ENCODE measurements at places on chromosomes 2 and 18.

- no peak for DNase-seq
Measured at GRCh38 chr2:127072396-127072795, 34.6 kb downstream of the BIN1 start.

- DNase-seq, result no peak
Measured at GRCh38 chr2:105919191-105919811, 174.6 kb downstream of the NCK2 start.

DNA sequence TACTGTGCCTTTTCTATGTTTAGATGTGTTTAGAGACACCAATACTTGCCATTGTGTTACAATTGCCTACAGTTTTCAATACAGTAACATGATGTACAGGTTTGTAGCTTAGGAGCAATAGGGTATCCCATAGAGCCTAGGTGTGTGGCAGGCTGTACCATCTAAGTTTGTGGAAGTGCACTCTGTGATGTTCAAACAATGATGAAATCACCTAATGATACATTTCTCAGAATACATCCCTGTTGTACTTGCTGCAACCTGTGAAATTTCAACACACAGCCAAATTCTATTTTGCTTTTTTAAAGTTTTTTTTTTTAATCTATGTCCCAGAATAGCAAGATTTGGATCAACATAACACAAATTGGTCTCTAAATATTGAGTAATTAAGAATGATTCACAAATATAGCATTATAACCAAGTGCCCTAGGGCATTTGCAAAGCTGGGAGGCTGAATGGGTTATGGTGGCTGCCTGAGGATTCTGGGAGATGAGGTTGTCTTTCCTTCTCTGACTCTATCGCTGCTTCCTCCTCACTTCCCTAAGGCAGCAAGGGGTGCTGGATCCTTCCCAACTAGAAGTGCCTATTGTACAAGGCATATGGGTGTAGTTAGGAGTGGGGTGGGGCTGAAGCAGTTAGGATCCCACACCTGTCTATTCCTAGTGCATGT is 78.3 kb downstream of the SKA1 start:
- DNase-seq, result no peak

DNA sequence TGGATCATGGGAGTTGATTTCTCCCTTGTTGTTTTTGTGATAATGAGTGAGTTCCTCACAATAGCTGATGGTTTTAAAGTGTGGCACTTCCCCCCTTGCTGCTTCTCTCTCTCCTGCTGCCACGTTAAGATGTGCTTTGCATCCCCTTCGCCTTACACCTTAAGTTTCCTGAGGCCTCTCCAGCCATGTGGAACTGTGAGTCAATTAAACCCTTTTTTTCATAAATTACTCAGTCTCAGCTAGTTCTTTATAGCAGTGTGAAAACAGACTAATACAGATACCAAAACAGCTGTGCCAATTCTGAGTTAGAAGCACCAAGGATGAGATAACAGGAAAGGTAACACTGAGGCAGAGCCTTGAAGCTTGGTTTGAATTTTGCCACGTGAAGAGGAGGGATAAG is 44.7 kb downstream of the ITSN2 start:
- no peak for DNase-seq

DNA sequence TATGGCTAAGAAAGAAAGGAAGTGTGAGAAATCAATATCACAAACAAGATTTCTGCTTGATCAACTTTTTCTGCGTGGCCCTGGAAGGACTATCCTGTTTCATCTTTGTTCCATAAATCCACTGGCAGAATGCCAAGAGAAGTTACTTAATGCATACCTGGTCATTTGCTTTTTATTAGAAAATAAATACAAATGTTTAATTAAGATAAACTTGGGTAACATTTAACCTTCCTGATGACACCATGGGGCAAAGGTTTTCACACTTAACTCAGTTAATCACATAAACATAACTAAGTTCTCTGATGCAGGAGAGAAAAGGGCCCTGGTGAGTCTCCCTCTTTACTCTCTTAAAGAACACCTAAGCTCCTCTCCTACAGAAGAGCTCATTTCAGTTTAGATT is 203.3 kb downstream of the AFF3 start:
- DNase-seq, result no peak

GRCh38 chr2:14157816-14158215 is 474.7 kb upstream of the LRATD1 start:
- no peak for DNase-seq

DNA sequence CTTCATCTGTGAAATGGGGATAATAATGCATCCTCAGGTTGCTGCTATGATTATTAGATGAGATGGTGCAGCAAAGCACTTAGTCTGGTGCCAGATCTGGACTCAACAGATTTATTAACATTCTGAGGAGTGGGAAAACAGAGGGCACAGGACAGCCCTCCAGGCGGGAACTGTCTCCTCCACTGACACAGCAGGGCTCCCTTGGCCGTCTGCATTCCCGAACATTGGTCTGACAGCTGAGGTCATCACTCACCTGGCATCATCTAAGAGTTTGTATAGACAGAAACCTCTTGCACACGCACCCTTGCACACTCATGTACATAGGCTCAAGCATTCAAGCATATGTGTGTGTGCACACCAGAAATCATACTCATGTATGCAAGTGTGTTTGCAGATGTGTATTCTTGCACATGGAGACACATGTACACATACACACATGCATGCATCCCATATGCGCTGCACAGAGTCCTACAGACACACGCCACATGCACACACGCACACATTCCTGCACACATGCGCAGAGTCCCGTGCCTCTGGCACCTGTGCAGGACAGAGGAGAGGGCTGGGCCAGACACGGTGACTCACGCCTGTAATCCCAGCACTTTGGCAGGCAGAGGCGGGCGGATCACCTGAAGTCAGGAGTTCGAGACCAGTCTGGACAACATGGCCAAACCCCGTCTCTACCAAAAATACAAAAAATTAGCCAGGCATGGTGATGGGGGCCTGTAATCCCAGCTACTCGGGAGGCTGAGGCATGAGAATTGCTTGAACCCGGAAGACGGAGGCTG is 173.3 kb upstream of the GLI2 start:
- DNase-seq, result no peak

DNA sequence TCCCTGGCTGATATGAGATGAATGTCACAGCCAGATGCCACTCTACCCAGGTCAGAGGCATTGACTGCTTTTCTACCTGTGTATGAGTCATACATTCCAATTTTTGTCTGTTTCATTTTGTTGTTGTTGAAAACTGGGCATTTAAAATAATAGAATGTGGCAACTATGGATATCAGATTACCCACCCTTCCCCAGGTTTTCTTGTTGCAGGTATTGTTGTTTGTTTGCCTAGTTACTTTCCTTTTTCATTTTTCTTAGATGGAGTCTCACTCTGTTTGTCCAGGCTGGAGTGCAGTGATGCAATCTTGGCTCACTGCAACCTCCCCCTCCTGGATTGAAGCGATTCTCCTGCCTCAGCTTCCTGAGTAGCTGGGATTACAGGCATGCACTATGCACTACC is 70.2 kb downstream of the LRRC30 start:
- DNase-seq, result no peak

DNA sequence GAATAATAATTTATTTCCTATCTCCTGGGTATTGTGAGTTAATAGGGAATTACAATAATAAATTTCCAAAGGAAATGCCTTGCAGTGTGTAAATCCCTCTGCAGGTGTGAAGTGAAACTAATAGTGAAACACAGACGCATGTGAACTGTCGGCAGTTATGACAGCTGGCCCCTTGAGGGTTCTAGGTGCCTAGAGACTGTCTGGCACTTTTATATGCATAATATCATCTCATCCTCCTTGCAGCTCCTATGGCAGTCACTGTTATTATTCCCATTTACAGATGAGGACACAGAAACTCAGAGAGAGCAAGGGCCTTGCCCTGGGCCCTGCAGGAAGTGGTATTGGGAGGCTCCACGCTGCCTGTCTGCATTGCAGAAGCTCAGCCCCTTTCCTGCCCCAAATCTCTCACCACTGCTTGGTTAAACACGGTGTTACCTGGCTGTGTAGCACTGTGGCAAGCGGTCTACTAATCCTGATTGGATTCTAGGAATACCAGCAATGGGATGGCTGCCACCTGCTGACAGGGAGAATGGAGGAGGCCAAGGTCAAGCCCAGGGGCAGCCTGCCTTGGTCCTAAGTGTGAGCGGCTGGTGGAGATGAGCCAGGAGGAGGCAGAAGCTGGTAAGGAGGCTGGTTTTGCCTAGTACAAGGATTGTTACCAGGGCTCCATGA is 32.8 kb upstream of the ACKR3 start:
- DNase-seq, result no peak

DNA sequence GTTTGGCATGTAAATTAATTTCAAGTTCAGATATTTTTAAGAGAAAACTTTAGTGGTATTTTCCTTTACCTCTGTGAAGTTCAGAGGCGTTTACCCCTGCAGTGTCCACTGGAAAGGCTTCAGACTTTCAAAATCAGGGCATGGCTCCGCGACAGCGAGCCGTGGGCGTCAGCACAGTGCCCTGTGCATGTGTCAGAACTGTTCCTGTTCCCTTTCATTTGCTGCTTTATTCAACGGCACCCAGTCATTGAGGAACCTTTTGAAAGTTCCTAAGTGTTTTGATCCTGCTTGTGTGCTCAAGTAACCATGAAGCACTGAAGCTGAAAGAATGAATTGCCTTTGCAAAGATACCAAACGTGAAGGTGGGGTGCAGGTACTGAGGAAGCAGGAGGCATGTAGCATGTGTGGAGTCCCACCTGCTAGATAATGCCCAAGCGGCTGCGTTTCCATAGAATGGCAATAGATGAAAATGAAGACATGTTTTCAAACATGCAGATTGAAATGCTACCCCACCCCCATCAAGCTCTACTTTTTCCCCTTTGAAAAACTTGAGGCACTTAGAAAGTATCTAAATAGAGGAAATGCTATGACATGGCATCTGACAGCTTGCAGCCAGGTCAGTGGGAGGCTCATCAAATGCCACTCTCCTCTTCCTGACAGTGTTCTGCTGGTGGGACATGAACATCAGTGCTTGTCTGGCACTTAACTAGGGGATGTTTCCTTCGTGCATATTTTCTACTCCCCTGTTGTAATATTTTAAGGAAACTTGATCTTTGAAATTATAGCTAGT is 148.6 kb downstream of the ZNF236 start:
- DNase-seq, result no peak

DNA sequence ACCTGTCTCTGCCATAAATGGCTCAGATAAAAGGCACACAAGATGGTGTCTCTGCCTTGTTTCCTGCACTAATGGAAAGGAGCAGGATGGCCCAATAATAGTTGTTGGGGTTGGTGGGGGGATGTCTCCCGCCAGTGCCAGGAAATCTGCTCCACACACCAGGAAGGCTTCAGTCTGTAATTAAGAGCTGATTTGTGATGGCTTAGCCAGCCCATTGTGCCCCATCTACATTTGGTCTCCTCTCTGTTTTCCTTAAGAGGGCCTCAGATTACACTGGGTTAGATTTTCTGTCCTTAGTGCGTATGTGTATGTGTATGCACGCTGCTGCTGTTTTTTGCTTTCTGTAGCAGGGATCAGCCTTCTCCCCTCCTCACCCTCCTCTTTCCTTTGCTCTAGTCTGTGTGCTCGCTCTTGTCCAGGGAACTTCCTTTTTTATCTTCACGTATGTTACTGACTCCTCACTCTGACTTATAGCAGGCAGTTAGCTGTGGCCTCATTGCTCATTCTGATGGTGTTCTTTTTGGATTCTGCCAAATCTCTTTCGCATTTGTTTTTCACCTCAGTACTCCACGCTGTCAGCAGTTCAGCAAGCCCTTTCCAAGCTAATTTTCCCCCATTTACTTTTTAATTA is 33.4 kb upstream of the MGAT5 start:
- DNase-seq, result no peak

DNA sequence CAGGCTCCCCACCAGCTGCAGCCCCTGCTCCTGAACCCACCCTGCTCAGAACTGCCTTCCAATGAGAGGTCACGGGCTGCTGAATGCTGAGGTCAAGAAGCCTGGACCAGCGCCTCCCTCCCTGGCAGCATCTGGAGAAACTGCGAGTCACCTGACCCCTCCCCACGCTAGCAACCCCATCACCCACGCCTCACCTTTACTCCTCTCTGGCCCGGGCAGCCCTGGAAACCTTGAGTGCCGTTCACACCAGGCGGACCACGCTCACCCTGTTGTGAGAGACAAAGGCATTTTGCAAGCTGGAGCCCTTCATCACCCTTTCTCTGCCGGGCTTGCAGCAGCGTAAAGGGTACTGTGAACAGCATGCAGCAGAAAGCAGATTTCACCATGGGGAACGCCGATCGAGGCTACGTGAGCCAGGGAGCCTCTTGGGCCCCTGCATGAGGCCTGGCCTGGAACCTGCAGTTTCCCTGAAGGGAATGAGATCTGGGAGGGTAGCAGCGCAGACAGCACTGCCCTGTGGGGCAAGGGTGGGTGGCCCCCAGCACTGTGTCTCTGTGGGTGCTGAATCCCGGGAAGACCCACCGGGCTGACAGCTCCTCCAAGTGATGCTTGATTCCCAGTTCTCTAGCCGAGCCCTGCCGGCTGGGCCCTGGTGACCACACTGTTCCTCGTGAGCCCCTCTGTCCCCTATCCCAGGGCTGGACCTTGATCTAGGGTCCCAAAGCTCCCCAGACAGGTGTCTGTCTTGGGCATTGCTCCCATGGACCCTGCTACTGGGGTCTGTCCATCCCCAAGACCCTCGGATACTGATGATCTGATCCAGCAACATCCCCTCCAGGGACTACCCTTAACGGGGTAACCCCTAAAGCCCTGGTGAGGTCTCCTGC is 53.8 kb downstream of the COL6A3 start:
- DNase-seq, result no peak

DNA sequence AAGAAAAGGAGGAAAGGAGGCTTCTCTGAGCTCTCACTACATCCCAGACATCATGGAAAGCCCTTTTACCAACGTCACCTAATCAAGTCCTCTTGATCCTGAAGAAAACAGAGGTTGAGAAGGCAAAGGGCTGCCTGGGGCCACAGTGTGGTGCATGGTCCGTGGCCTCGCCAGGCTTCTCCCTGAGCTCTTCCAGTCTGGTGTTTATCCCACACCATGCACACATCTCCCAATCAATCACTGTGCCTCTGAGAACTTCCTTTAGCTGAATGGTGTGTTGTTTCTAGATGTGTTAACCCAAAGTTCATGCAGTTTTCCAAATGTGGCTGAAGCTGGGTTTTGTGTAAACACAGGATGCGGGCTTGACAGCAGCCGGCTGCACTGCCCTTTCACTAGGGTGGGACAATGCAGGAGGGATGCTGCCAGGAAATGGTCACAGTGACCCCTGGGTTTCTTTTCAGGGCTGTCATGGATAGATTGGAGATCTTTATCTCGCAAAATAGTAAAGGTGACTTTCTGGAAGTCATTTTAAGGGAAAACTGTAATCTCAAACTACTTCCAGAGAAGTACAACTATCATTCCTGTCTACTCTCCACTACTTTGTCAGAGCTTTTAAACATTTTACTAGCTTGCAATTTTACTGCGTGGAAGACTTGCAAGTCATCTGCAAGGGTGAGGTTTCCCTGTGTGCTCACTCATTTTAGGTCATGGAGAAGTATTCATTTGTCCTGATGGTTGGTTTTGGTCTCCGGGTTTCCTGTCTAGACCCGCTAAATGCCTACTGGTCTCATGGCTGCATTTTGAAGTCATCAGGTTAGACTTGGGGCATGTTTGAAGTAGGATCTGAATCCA is 54.6 kb downstream of the IL1R2 start:
- no peak for DNase-seq

- DNase-seq, result no peak
Measured at GRCh38 chr2:54565551-54565950, 109.4 kb downstream of the SPTBN1 start.
